ENCODE measurements at places on chromosomes 11 and 22.

DNA sequence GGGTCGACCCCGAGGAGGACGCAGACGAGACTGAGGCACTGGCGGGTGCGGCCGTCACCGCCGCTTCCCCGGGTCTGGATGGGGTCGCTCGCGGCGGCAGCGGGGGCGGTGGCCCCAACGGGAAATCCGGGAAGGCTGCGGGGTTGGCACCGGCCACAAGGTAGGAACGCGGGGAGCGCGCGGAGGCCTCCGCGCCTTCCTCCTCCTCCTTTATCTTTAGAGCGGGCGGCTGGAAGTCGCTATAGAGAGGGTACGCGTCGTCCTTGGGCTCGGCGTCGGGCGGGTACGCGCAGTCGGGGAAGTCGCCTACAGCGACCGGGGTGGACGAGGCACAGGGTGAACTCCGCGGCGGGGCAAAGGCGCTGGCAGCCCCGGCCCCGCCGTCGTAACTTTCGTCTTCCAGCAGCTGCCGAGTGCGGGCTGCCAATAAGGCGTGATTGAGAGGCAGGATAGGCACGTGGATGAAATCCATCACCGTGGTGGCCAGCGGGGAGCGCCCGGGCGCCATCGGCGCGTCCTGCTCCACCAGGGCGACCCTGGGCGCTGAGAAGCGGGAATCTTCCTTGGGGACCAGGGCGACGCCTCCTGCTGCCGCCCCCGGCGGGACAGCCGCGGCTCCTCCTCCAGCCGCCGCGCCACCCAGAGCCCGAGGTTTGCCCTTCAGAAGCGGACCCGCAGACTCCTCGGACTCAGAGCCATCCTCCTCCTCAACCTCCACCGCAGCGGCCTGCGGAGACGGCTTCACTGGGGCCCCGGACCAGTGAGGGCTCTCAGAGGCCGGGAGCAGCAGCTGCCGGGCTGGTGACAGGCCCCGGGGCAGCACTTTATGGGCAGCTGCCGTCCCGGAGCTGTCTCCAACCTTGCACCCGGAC lies 1.7 kb downstream of the PGR start:
- DNase-seq = no peak

DNA sequence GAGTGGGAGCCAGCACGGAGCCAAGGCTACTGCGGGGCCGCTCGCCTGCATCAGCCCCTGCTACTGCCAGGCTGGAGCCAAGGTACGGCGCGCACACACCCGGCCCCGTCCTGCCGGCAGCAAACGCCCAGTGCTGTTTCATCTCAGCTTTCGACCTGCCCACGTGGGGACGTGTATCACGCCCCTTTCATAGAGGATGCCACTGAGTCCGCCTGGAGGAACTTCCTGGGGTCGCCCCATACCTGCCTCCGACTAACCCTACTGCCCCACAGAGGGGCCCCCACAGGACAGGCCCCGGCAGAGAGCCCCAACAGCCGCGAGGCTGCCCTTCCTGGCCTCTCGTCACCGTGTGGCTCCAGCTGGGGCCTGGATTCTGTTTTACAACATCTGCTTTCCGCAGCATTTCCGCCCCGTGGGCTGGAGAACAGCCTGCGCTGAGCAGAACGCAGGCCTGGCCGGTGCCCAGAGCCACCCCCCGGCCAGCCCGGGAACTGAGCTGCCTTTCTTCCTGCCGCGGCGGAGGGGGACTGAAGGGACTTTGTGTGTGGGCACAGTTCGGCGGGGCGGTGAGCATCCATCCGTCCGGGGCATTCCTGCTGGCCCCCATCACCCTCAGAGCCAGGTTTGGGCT lies 22.9 kb upstream of the ARHGAP8 start:
- no peak for DNase-seq

GRCh38 chr22:37559901-37560607 lies at the start of gene CDC42EP1:
CDC42EP1 (plus strand) TSS chr22:37560480; CDS start chr22:37566350, 5,870 bp downstream.
- DNase-seq = no peak

DNA sequence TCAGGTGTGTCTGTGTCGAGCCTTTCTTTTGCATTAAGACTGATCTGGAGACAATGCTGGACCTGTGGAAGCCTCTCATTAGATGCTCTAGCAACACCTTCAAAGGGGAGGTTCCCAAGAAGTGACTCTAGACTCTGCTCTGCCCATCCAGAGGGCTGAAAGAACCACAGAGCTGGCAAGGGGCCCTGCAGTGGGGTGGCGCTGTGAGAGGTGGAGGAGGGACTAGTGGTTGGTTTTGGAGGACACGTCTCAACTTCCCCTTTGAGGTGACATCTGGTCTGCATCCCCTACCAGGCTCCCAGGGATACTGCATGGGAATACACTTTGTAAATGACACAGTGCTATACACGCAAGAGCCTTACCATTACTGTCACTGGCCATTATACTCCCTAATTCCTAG lies 34.2 kb upstream of the SYT13 start:
- no peak for DNase-seq
